Tracheal epithelial cell (primary cell): ENCODE measurements at places on chromosomes 16 and 17. TPM values are rescaled to one million over a fixed set of nuclear protein-coding genes. Genes with fewer than 3 reads are reported as not detected.

The KRTAP2-1 gene
- total RNA-seq, result not detected in 2 replicates

The GLOD4 gene
- total RNA-seq, result 78.1 and 150 TPM in 2 replicates

The SERPINF2 gene
- 2.2 and 4.0 TPM in 2 replicates for total RNA-seq

The CD300LB gene
- total RNA-seq, result not detected in 2 replicates

The SMIM5 gene
- 0.96 and 2.1 TPM in 2 replicates for total RNA-seq

The VMO1 gene
- 0.72 and 1.1 TPM in 2 replicates for total RNA-seq

The KRTAP1-1 gene
- 0.24 TPM in 1 of 2 replicates, not detected in the other for total RNA-seq

The PIK3R5 gene
- total RNA-seq, result not detected in 2 replicates

The MEAK7 gene
- 36.1 and 51.2 TPM in 2 replicates for total RNA-seq

The TBX6 gene
- total RNA-seq, result 0.48 and 1.1 TPM in 2 replicates

The IRX3 gene
- total RNA-seq, result 2.4 and 3.4 TPM in 2 replicates

The BIRC5 gene
- total RNA-seq, result 1.3 and 4.8 TPM in 2 replicates

The SOX8 gene
- total RNA-seq, result not detected in 2 replicates

The ASIC2 gene
- 0.43 TPM in 1 of 2 replicates, not detected in the other for total RNA-seq

The SDR42E2 gene
- total RNA-seq, result not detected in 2 replicates

The GALR2 gene
- 0.21 TPM in 1 of 2 replicates, not detected in the other for total RNA-seq

The INCA1 gene
- total RNA-seq, result 0.21 TPM in 1 of 2 replicates, not detected in the other

The CDH16 gene
- 2.1 and 4.3 TPM in 2 replicates for total RNA-seq

The CTRB1 gene
- total RNA-seq, result not detected in 2 replicates

The SCARF1 gene
- 0.21 and 0.48 TPM in 2 replicates for total RNA-seq

The SLFN12 gene
- total RNA-seq, result 5.5 and 11.1 TPM in 2 replicates

The GPR179 gene
- under 0.01 and 0.24 TPM in 2 replicates for total RNA-seq

The IRX5 gene
- total RNA-seq, result 2.7 and 10.4 TPM in 2 replicates

The CXCL16 gene
- total RNA-seq, result 13.9 and 42.2 TPM in 2 replicates

The CHST4 gene
- total RNA-seq, result not detected in 2 replicates

The VTN gene
- not detected in 2 replicates for total RNA-seq

The LGALS9B gene
- total RNA-seq, result not detected in 2 replicates

The G6PC1 gene
- total RNA-seq, result under 0.01 TPM in 1 of 2 replicates, not detected in the other

The ITGB3 gene
- 0.64 and 97.1 TPM in 2 replicates for total RNA-seq

The SHISA6 gene
- total RNA-seq, result not detected in 2 replicates

The HSPB9 gene
- not detected in 2 replicates for total RNA-seq

The AP2B1 gene
- total RNA-seq, result 44.3 and 58.3 TPM in 2 replicates

The PTGES3L gene
- total RNA-seq, result 0.21 and 0.24 TPM in 2 replicates

The HOXB9 gene
- 2.9 TPM in 1 of 2 replicates, not detected in the other for total RNA-seq

The BFAR gene
- 98.8 and 129 TPM in 2 replicates for total RNA-seq

The PRSS8 gene
- 31.5 and 33.0 TPM in 2 replicates for total RNA-seq

The MYCBPAP gene
- 0.43 and 0.96 TPM in 2 replicates for total RNA-seq

The ITGB4 gene
- total RNA-seq, result 367 and 716 TPM in 2 replicates

The CTRL gene
- total RNA-seq, result 0.24 TPM in 1 of 2 replicates, not detected in the other

The MFAP4 gene
- not detected in 2 replicates for total RNA-seq

The CBX2 gene
- total RNA-seq, result 0.64 and 0.96 TPM in 2 replicates

The BAIAP2 gene
- 69.4 and 80.8 TPM in 2 replicates for total RNA-seq

The GPR139 gene
- not detected in 2 replicates for total RNA-seq

The CD79B gene
- total RNA-seq, result not detected in 2 replicates

The NXPH3 gene
- under 0.01 TPM in 1 of 2 replicates, not detected in the other for total RNA-seq

The CPHXL gene
- total RNA-seq, result not detected in 2 replicates

The SPATA22 gene
- 0.24 TPM in 1 of 2 replicates, not detected in the other for total RNA-seq

The SAMD14 gene
- 0.21 and 0.24 TPM in 2 replicates for total RNA-seq

The SECTM1 gene
- 8.1 and 20.5 TPM in 2 replicates for total RNA-seq

The ANKRD40CL gene
- 0.48 TPM in 1 of 2 replicates, not detected in the other for total RNA-seq

The SPAG7 gene
- total RNA-seq, result 34.7 and 38.2 TPM in 2 replicates

The ASPA gene
- not detected in 2 replicates for total RNA-seq

The IL32 gene
- total RNA-seq, result 1.1 and 115 TPM in 2 replicates

The AOC2 gene
- total RNA-seq, result 0.96 and 1.5 TPM in 2 replicates

The MT4 gene
- total RNA-seq, result not detected in 2 replicates

The GAS2L2 gene
- total RNA-seq, result 0.24 TPM in 1 of 2 replicates, not detected in the other

The AATF gene
- total RNA-seq, result 30.1 and 36.0 TPM in 2 replicates

The NOD2 gene
- total RNA-seq, result 4.5 and 14.0 TPM in 2 replicates

The ICAM2 gene
- total RNA-seq, result 0.43 and 5.5 TPM in 2 replicates
